ENCODE measurements at places on chromosomes 12 and 14.

GRCh38 chr14:79279645-79280597, 931.4 kb downstream of the DIO2 start:
- DNase-seq: peak; percentile 52

DNA sequence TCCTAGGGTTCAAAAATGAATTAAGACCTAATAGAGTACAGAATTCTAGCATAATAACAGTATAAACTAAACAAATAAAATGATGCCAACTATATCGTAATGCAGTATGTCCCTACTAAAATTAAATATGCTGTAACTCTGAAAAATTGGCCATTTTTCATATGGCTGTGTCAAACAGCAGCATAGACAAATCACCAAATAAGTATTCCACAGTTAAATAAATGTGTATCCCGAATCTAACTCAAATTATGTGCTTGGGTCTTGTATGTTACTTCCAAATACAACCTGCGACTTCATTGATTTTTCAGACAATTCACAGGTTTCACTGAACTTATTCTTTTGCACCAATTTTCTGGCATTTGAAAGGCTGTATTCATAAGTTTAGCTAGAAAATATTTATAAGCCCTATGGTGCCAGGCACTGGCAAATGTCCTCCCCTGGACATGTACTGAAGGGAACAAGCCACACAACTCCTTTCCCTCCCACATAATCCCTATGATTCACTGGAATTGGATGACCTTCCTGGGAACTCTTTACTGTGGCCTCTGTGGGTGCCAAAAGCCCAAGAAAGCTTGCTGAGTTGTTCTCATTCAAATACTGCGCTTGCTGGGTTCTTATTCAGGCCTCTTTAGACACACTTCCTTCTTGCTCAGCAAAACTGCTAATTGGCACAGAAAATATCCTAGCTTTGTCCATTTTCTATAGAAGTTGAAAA, 108.8 kb downstream of the KITLG start:
- no peak for DNase-seq

GRCh38 chr14:38127356-38127755, 80.3 kb upstream of the SSTR1 start:
- DNase-seq: no peak

DNA sequence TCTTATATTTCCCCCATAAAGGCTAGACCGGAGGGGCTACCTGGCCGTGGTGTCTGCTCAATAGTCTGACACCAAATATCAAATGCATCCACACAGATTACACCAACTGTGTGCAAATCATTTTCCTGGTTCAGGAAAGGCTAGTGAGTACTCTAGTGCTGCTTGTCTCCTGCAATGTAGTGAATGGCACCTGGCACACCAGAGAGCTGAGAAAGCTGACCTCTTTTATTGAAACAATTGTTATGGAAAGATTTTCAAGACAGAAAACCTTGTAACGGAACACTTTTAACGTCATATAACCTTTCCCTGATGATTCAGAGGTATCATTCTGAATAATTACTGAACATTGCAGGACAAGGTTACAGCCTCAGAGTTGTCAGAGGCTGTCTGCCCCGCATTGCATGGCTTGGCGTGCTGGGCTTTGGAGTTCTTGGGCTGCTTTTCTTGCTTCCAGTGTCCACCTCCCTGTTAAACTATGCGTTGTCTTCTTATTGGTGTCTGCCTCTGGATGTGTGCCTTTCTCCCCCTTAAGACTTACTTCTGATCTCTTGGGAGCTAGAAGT, 40.7 kb upstream of the HDAC7 start:
- no peak for DNase-seq
